ENCODE measurements at places on chromosomes 5 and 9. TPM values are rescaled to one million over a fixed set of nuclear protein-coding genes. Genes with fewer than 3 reads are reported as not detected.

Gene EXD3
- 9.4 TPM for total RNA-seq

Gene GNA14
- total RNA-seq, result 0.46 TPM

DNA sequence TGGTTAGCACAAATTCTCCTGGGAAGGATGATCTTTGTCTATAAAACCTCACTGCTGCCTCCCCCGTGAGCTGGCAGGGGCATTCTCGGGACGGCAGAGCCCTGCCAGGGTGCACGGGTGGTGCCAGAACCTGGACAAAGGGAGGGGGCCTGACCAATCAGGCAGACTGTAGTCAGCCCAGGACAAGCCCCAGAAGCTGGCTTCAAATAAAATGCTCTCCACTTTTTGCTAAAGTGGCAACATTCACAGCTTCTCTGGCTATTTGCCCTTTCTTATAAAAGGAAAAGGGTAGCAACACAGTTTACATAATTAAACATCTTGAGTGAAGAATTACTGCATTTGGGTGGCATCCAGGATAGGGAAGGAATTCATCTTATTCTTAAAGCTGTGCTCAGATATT lies 14.4 kb downstream of the IL9 start:
- DNase-seq, result no peak

- no peak for DNase-seq
These were observed 6.8 kb downstream of the ITGA1 start for GRCh38 chr5:52794519-52794918.

DNA sequence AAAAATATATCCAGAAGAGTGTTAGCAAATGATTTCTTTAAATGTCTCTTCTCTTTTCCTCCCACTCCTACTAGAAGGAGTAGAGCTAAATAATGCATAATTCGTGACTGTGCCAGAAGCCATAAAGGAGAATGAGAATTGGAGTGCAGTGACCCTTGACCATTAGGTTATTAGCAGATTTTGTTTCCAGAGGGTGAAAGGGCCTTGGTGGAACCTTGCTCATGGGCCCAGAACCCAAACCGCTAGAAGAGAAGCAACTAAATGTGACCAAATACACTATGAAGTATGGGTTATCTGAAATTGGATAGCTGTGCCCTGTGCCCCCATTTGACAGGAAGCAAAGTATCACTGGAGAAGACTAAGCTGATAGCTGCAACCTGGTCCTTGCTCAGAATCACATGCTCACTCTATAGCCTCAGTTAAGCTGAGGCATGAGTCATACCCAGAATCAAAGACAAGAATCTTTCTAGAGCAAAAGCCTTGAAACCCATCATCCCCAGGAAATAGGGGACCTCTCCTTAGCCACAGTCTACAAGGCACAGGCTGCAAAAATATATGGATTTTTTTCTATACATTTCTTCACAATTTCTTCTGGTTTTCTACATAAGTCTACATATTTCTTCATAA lies 36.3 kb downstream of the CAPSL start:
- DNase-seq, result no peak
